ENCODE measurements at places on chromosomes 3 and 15. TPM values are rescaled to one million over a fixed set of nuclear protein-coding genes. Genes with fewer than 3 reads are reported as not detected.

- H3K4me3 ChIP-seq: no peak overlapping the region
- peaks cover 14% of the 10 kb centered on the region for H3K27me3 ChIP-seq
- peaks cover 31% of the 10 kb centered on the region for H3K4me1 ChIP-seq
- no peak overlapping the region for H3K27ac ChIP-seq
Measured at GRCh38 chr15:41553731-41554130, 5.3 kb upstream of the TYRO3 start.

DNA sequence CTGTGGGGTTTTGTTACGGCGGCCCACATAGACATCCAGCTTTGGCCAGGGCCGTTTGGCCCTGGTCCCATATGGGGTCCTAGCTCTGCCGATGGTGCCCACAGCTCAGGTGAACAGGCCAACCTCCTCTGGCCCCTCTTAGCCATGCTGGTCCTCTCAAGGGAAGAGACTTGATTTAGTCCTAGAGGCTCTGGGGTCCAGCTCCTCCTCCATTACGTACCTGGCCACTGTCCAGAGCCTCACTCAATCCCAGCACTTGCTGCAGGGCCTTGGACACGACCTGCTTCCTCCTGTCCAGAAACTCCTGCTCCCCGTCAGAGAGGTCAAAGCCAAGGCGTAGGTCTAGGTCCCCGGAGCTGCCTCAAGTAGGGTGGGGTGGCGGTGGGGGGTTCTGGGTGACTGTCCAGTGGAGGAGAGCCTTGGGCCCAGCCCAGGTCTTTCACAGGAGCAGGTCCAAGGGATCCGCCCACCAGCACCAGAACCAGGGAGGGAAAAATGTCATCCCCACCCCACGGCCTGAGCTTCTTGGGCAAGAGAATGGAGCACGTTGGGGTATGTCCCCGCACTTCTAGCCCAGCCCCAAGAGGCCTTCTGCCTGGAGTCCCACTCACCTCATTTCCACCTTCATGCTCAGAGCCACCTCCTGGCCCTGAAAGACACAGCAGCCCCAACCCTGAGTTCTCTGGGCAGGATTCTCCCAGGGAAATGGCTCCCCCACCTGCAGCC lies 6.8 kb downstream of the PLA2G4F start:
- no peak overlapping the region for H3K4me3 ChIP-seq
- no peak overlapping the region for H3K27ac ChIP-seq
- H3K36me3 ChIP-seq: no peaks in the 10 kb centered on the region

The TMCO5A gene
- total RNA-seq: not detected

The SELENOT gene
- total RNA-seq: 108 TPM

GRCh38 chr3:157815739-157816138 lies 290.5 kb downstream of the SHOX2 start:
- H3K27me3 ChIP-seq: no peaks in the 10 kb centered on the region
- H3K27ac ChIP-seq: no peak overlapping the region
- H3K4me3 ChIP-seq: no peak overlapping the region
- H3K36me3 ChIP-seq: no peaks in the 10 kb centered on the region
- no peaks in the 10 kb centered on the region for H3K4me1 ChIP-seq

The ERICH6 gene
- total RNA-seq: 0.81 TPM

Data from activated CD4-positive, alpha-beta T cell treated with anti-CD3 and anti-CD28 coated beads, Interleukin-2, amount 10 ng/mL, durations not matched to agents 7 days and 5 days (primary cell).